ENCODE measurements at places on chromosomes 1 and 21. TPM values are rescaled to one million over a fixed set of nuclear protein-coding genes. Genes with fewer than 3 reads are reported as not detected.

MR1 gene
- total RNA-seq, result 36.9 TPM

DNA sequence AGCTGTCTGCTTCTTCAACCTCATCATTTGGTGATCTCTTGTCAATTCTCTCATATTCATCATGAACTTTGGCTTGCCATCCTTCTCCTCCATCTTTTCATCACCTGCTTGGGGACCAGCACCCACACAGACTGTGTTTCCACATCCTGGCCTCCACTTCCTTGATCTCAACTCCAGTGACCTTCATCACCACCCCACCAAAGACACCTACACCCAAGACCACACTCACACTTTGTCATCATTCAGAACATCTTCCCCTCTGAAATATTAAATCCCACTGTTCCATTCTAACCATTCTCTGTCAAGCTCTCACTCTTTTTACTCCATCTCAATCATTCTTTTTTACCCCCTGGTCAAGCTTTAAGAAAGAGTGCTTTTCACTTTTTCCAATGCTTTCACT is 115.5 kb upstream of the VAV3 start:
- DNase-seq, result no peak
- H3K27ac ChIP-seq, result no peak overlapping the region
- no peak overlapping the region for H3K4me3 ChIP-seq
- H3K36me3 ChIP-seq, result no peaks in the 10 kb centered on the region
- no peaks in the 10 kb centered on the region for H3K27me3 ChIP-seq

GRCh38 chr1:208166340-208167138 is 77.6 kb downstream of the PLXNA2 start:
- no peak for DNase-seq
- H3K36me3 ChIP-seq, result no peaks in the 10 kb centered on the region
- H3K27me3 ChIP-seq, result no peaks in the 10 kb centered on the region
- no peak overlapping the region for H3K4me3 ChIP-seq
- peaks cover 18% of the 10 kb centered on the region for H3K4me1 ChIP-seq
- H3K27ac ChIP-seq, result peak overlapping the region; percentile 4

DNA sequence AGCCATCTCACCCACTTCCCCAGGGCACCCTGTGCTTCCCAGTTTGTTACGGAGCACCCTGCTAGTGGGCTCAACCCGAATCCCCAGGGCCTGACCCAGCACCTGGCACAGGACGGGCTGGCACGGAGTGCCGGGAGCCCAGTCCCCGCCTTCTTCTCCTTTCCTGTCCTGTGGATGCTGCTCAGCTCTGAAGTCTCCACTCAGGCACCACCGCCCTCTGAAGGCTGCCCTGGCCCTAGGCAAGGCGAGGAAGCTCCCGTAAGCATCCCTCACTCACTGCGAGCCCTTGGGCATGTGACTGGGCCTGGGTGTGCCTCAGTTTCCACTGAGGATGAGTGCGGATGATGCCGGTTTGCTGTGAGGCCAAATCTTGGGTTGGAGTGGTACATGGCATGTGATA is 21.8 kb downstream of the SLC1A7 start:
- H3K36me3 ChIP-seq, result no peaks in the 10 kb centered on the region
- DNase-seq, result no peak
- H3K27me3 ChIP-seq, result no peaks in the 10 kb centered on the region
- H3K4me1 ChIP-seq, result peaks cover 11% of the 10 kb centered on the region
- no peak overlapping the region for H3K27ac ChIP-seq

DNA sequence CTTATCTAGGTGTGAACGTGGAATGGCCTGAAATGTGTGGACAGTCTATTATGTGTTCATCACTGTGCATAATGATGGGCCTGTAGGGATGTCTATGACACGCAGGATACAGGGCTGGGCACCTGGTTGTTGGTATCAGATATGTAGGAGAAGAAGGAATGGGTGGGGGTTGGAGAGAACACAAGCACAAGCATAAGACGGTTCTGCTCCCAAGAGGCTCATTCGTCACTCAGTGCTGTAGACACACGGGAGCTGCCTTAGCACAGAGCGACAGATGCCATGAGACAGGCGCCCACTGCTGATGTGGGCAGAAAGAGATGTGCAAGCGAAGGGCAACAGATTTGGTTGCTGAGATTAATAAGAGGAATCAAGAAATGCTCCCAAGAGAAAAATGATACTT is 256.2 kb downstream of the DISC1 start:
- H3K27ac ChIP-seq, result no peak overlapping the region
- H3K4me1 ChIP-seq, result no peaks in the 10 kb centered on the region
- no peak for DNase-seq
- H3K36me3 ChIP-seq, result no peaks in the 10 kb centered on the region

TRAF3IP3 gene
- total RNA-seq, result 13.5 TPM

- H3K4me1 ChIP-seq, result no peaks in the 10 kb centered on the region
- no peaks in the 10 kb centered on the region for H3K36me3 ChIP-seq
- no peak for DNase-seq
- no peak overlapping the region for H3K27ac ChIP-seq
Observed at GRCh38 chr1:23597635-23598388, 38.5 kb upstream of the ID3 start.

All from left lung (tissue), 14 donors.